ENCODE measurements at places on chromosomes 1 and 21.

DNA sequence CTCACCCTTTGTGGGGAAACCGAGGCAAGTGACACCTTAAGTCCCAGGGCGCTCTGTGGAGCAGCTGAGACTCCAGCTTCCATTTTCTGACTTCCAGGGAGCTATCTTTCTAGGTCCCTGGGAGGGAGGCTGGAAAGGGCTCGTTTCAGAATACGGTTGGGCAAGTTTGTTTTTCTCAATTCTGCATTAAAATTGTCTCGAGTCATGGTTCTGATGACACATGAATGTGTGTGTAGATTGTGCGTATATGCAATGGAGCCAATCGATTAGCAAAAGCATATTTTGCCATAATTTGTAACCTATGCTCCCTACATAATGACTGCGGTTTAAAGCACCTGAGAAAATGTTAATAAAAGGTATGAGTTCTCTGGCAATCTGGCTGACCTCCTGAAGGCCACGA is 77.3 kb downstream of the SIK1 start:
- no peak for DNase-seq

GRCh38 chr1:168392958-168393549 is 112.4 kb downstream of the TBX19 start:
- no peak for DNase-seq

DNA sequence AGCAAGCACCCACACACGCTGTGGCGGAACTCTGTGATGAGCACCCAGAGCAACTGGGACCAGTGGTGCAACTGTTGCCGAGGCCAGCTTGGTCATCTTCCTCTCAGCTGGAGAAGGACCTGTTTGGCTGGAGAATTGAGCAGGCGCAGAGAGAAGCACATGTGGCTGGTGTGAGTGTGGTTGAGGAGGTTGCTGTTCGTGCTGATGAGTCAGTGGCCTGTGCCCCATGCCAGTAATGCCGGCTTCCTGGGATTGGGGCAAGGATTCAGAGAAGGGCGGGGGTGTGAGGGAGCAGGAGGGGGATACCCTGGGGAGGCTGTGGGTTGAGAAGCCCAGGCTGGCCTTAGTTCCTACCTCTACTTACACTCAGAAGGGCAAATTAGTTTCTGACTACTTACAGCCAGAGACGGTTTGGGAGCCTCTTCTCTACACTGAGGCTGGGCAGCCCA is 57.5 kb upstream of the EPS8L3 start:
- DNase-seq: peak; percentile 97

DNA sequence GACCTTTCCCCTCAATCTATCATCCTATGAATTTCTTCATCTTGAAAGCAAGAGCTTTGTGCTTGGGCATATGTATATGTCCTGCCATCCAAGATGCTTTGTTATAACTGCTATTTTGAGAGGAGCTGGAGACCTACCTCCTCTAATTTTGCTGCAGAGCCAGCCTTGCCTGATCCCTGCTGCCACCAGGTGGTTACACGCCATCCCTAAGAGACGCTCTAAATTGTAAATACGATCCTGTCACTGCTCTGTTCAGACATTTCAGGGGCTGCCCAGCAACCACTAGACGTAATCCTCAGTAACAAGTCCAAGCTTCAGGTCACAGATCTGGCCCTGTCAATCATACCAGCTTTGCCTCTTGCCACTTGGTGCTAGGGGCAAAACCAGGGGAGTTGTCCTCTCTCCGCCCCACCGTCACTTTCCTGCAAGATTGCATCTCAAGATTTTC is 32.9 kb downstream of the GPA33 start:
- peak; percentile 43 for DNase-seq

DNA sequence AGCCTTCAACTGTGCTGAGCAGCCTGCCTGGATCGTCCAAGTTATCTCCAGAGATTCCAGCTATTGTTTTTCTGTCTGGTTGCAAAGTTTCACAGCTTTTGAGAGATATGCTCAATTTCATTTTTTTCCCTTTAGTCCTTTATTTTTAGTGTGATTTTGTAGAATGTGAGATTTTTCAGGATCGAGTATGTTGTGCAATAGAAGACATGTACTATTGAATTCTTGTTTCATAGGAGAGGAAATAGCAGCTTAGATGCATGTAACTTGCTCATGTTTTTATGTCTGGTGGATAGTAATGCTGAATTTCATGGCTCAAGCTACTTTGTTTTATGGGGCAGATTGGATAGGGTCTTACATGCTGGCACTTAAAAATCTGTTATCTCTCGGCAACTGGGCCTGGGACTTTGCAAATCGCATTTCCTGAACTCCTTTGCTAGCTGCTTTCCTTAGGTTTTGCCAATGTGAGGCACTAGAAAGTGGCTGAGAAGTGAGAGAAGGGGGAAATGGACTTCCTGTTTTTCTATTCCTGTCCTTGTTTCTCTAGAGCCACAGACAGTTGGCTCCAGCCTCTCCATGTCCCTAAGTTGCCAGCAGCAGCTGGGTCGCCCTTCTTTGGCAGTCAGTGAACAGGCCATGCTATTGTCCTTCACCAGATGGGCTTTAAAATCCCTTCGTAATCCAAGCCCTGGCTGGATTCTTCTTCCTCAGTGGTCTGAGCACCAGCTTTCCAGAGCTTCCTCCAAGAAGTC is 101.4 kb upstream of the PDE4B start:
- no peak for DNase-seq

- DNase-seq: peak; percentile 39
Observed at GRCh38 chr1:177091040-177091439, 73.5 kb downstream of the ASTN1 start.

DNA sequence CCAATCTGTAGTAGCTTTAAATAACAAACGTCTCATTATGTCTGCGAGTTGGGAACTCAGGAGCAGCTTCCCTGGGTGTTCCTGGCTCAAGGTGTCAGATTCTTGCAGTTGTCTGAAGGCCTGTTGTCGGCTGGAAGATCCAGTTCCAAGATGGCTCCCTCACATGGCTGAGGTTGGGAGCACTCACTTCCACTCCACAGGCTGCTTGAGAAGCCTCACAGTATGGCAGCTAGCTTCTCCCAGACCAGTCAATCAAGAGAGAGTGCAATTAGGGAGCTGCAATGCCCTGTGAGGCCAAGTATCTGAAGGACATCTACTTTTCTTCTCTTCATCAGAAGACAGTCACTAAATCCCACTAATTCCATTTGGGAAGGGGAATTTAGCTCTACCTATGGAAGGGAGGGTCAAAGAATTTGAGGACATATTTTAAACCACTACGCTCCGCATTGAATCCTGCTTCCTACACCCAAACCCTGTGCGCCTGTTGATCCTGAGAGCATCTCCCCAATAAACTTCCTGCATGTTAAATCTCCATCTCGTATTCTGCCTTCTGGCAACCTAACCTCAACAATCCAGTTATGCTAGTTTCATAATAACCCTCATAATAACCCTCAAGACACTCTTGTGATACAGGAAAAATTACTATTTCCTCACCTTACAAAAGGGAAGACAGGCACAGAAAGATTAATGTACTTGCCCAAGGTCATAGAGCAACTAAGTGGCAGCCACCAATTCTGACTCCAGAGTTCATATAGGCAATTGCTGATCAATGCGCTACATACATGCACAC is 3.6 kb upstream of the VPS26C start:
- peak; percentile 76 for DNase-seq

DNA sequence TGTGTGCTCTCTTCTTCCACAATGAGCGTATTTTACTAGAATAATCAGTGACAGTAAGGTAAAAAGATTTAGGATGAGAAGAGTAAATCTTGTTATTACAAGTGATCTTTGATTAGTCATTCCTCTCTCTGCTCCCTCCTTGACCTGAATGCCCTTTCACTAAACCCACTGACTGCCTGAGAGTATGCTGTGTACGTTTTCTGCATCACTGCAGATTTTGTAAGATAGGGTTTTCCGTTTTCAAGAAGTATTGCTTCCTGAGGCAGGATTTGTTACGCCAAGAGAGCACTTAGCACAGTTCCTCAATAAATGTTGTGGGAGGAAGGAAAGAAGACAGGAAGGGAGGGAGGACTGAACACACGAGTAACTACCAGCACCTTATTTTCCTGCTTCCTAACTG is 7.7 kb upstream of the LAMB3 start:
- no peak for DNase-seq

- no peak for DNase-seq
Observed at GRCh38 chr1:55708781-55709180, 493.6 kb upstream of the USP24 start.

DNA sequence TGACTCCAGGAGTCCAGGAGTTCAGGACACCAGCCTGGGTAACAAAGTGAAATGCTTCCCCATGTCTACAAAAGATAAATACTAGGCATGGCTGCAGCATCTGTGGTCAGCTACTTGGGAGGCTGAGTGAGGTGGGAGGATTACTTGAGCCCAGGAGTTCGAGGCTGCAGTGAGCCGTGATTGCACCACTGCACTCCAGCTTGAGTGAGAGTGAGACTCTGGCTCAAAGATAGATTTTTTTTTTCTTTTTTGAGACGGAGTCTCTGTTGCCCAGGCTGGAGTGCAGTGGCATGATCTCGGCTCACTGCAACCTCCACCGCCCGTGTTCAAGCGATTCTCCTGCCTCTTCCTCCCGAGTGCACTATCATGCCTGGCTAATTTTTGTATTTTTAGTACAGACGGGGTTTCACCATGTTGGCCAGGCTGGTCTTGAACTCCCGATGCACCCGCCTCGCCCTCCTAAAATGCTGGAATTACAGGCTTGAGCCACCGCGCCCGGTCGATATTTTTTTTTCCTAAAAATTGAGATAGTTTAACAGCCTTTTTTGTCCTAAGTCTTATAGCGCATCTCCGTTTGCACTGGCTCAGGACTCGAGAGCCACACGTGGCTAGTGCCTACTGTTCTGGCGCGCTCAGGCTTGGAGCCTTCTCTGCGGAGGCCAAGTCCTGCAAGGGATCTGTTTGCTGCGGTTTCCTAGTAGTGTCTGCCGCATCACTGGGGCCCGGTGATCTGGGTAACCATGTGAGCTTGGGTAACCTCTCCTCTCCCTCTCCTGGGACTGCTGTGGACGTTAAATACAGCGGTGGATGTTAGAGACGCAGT is 1.0 kb upstream of the MFN2 start:
- DNase-seq: no peak

GRCh38 chr21:28749536-28749935 is 243.1 kb downstream of the LTN1 start:
- no peak for DNase-seq

- DNase-seq: no peak
Observed at GRCh38 chr21:39381009-39381408, 32.1 kb upstream of the HMGN1 start.

DNA sequence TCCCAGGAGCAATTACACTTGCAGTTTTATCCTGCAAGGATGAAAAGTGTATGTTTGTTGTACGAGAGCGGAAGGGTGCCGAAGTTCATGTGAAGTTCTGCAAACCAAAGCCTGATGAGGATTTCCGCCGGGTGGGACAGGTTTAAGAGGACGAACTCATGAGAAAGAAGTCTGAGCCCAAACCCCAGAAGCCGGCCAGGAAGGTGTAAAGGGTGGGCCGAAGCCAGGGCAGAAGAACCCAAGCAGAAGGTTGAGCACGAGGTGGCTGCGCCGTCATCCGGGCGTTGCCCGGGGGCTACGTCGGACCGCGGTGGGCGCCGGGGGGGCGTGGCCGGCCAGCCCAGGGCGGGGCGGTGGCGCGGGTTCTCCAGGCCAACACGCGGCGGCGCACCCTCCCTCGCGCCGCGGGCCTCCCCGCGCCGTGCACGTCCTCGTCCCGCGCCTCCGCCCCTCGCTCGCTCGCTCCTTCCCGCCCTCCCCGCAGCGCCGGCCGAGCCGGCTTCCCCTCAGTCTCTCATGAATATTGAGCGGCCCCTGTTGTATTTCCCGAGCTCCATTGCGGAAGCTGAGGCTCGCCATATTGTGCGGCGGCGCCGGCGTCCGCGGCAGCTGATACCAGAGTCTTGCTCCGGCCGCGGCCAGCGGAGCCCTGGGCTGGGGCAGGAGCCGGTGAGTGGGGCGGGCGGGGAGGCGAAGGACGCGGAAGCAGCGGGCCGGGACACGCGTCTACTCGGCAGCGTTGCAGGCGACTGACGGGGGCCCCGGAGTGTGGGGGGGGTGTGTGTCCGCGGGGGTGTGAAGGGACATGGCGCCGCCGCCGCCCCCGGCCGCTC is at the start of gene RNF2:
RNF2 (plus strand) TSS at position 578 of the 833 bp plus-strand sequence. CDS start 41,996 bp downstream, outside the sequence.
- peak; percentile 72 for DNase-seq

- no peak for DNase-seq
Observed at GRCh38 chr1:10943991-10944730, 68.3 kb upstream of the TARDBP start.

- no peak for DNase-seq
Observed at GRCh38 chr1:114318961-114319360, 165.3 kb upstream of the SYT6 start.

- DNase-seq: no peak
Observed at GRCh38 chr1:209643285-209644020, 8.8 kb downstream of the LAMB3 start.

DNA sequence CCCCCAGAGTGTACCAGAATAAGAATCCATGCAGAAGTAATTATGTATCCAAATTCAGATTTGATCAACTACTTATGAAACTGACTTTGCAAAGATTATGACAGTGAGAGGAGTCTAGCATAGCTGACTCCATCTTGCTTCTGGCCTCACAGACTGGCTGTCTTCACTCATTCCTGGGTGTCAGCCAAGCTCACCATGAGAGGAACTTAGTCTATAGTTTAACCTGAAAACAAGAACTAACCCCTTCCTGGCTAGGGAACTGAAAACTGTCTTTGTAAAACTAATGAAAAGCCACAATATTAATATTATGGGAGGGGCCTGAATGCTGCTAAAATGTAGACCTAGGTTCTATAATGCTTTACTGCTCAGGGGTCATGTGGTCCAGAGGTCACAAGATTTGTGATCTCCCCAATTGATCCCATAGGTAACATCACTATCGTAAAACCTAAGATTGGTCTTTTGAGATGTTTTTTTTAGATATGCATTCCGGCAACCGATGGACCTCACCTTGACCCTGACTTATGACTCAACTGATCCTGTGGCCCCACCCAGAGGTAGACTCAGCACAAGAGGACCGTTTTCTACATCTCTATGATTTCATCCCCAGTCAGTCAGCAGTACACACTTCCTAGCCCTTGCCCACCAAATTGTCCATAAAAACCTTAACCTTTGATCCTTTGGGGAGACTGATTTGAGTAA is 55.2 kb downstream of the ATP1B1 start:
- no peak for DNase-seq

DNA sequence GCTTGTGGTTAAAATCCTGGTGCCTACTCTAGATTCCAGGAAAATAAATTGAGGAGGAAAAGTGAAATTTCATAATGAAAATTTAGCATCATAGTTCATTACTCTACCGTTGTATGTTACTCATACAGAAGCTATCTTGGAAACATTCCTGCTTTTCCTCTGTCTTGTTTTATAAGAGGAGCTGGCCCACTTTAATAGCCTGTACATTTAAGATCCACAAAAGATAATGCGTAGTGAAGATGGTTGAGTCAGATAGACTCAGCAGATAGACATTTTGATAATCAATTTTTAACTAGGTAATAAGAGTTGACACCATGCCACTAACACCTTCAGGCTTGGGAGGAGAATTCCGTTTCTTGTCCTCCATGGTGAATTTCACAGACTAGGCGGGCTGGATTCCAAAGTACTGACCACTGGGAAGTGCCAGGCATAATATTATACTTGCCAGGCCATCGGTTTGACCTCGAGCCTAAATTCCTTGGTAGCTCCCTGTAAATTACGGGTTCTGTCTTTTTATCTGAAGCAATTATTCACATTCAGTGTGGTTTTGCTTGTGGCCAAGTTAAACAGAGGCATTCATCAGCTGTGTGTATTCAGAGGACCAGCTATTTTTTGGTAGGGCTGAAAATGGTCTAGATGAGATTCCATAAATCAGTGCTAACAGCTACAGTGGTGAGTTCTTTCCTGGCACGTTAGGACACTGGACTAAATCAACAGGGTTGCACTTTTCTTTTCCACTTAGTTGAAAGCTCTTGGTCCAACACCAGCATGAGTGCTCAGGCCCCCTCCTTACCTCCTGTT is 111.9 kb upstream of the KAZN start:
- DNase-seq: peak; percentile 41

- no peak for DNase-seq
Observed at GRCh38 chr1:64984737-64985136, 18.4 kb upstream of the JAK1 start.

All from PC-9 (cell line).